Globus pallidus (tissue), 1 donor: ENCODE measurements at places on chromosomes 4 and X.
A peak's percentile ranks its signal among the peaks of the same experiment; 100 is the strongest.

DNA sequence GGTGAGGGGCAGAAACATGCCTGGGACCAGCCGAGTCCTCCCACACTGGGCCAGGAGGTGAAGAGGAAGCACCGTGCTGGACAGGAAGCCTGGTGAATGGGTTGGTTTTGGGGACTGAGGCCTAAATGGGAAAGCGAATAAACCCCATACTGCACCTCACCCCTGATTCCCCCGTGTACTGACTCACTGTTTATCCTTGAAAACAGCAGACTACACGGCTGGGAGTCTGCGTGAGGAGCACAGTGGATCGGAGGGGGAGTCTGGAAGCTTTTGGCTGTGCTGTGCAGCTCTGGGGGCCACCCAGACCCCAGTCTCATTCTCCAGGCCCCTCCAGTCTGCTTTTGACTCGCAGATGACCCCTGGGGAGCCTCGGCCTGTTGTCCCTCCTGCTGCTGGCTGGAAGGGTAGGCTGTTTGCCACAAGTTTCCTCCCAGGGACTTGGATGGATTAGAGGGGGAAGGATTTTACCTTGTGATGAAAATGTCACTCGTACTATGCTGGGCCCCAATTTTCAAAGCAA is 90.0 kb downstream of the PSAPL1 start:
- DNase-seq, result no peak

DNA sequence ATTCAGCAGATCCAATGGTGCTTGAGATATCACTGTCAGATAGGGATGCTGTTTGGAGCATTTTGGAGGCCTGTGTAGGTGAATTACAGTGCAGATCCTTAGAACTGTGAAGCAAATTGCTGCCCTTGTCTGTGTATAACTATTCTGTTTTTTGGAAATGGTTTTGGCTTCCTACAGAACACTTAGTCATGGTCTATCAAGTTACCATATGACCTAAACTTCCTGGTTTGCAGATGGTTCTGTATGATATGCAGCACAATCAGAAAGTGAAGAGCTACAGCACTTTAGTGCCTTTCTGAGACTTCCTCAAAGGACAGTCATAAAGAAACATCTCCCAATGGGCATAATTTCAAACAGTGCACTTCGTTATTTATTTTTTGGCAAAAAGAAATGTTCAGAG is 688.6 kb downstream of the SH3BGRL start:
- no peak for DNase-seq

DNA sequence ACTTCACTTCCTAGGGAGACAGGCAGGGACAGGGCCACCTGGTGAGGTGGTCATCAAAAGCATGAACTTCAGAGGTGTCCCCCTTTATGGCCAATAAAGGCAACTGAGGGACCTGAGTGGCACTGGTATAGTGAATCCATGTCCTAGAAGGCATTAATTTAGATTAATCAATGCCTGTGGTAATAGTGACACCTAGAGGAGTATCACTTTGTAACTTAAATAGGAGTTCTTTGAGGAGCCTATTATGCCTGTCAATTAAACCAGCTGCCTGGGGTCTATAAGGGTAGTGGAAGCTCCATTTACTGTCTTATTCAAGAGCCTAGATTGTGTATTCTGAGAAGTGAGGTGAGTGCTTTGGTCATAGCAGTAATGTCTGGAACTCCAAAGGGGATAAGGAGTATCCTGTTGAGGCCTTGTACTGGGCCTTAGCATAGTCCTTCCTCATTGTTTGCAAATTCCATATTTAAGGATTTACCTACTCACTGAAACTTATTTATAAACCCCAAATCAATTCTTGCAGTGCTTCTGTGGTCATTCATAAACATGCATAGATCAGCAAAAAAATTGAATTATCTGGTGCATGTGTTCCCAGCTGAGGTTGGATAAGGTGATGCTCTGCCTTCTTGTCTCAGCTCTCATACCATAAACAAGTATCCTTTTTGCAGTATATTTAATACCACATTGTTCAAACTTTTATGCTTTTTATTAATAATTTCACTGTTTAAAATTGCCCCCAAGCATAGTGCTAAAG is 213.8 kb upstream of the RADX start:
- DNase-seq, result no peak

DNA sequence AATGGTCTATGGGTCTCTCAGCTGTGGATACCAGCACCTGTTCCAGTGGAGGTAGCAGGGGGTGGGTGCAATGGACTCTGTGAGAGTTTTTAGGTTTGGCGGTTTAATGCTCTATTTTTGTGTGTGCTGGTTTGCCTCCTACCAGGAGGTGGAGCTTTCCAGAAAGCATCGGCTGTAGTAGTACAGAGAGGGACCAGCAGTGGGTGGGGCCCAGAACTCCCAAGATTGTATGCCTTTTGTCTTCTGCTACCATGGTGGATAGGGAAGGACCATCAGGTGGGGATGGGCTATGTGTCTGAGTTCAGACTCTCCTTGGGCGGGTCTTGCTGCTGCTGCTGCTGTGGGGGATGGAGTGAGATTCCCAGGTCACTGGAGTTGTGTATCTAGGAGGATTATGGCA is 557.2 kb upstream of the GRID2 start:
- DNase-seq, result no peak

DNA sequence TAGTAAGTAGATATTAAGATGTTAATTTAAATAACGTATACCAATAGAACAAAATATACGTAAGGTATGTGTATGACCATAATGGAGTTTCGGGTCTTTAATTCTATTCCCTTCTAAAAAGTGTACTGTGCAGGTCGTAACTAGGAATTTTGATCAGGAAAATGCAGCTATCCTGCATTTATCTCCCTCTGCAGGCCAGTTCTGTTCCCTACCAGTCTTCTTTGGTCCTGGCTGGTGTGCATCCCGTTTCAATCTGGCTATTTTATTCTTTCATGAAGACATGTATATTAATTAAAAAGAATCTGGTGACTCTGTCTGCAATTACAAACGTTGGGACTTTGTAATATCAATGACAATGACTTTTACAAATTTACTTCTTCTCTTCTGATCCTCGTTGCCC is 534.1 kb upstream of the AADAT start:
- DNase-seq, result no peak

DNA sequence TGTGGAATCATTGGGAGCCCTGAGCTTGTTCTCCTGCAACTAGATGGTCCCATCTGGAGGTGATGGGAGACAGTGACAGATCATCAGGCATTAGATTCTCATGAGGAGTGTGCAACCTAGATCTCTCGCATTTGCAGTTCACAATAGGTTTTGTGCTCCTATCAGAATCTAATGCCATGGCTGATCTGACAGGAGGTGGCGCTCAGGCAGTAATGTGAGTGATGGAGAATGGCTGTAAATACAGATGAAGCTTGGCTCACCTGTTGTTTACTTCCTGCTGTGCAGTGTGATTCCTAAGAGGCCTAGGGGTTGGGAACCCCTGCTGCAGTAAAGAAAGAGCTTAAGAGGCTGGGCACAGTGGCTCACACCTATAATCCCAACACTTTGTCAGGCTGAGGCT is 42.2 kb upstream of the PUDP start:
- DNase-seq, result no peak

DNA sequence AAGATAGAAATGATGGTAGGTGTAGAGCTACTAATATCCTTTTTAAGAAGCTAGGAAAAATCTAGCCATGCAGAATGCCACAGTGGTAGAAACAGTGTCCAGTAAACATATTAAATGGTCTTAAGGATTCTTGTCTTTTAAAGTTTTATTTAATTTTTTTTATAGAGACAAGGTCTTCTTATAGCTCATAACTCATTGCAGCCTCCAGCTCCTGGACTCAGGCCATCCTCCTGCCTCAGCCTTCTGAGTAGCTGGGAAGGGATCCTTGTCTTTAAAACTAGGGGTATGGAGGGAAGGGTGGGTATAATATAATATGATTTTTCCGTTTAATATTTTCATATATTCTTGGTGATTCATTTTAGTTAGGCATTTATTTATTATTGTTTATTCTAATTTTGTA is 3.8 kb downstream of the TMEM165 start:
- peak; percentile 43 for DNase-seq

DNA sequence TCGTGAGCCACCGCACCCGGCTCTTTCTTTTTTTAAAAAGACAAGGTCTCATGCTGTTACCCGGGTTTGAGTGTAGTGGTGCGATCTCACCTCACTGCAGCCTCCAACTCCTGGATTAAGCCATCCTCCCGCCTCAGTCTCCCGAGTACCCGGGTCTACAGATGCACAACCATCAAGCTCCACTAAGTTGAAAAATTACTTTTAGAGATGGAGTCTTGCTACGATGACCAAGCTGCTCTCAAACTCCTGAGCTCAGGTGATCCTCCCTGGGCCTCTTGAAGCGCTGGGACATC is 2.0 kb downstream of the SLC25A6 start:
- no peak for DNase-seq

- DNase-seq, result no peak
Measured at GRCh38 chrX:65528705-65529340, 5.8 kb downstream of the LAS1L start.

- DNase-seq, result no peak
Measured at GRCh38 chr4:107058828-107059227, 22.7 kb upstream of the DKK2 start.

- no peak for DNase-seq
Measured at GRCh38 chr4:102447413-102447812, 53.7 kb upstream of the NFKB1 start.

GRCh38 chr4:99687120-99687519 is 29.5 kb upstream of the C4orf54 start:
- no peak for DNase-seq

- no peak for DNase-seq
Measured at GRCh38 chr4:184408684-184409081, 65.7 kb downstream of the IRF2 start.

GRCh38 chrX:115147220-115147619 is 42.0 kb upstream of the RBMXL3 start:
- no peak for DNase-seq

DNA sequence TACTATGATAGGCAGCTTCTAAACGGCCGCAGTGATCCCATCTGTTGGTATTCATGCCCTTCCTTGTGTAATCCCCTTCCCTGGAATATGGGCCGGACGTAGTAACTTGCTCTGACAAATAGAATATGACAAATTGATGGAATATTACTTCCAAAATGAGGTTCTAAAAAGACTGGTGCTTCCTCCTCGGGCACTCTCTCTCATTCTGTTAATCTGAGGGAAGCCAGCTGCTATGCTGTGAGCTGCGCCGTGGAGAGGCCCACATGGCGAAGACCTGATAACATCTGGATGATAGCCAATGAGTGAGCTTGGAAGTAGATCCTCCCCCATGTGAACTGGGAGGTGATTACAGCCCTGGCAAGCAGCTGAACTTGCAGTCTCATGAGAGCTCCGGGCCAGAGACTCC is 27.2 kb upstream of the SLC25A4 start:
- DNase-seq, result no peak

DNA sequence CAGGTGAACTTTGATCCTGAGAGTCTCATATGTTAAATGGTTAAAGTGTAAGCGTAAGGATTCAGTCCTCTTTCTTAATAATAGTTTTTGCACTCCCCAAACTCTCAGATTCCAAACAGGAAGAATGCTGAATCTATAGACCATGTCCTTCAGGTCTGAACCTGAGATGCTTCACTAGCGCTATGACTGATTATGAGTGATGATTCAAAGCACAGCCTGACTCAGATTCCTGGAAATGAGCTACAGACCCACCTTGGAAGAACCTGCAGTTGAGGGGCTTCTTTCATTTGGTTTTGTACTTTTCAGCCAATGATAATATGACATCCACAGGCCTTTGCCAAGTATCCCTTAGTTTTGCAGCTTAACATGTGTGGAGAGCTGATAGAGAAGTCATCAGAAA is 1.4 kb downstream of the EDNRA start:
- DNase-seq, result no peak

- no peak for DNase-seq
Measured at GRCh38 chr4:85901500-85901899, 426.6 kb downstream of the ARHGAP24 start.

DNA sequence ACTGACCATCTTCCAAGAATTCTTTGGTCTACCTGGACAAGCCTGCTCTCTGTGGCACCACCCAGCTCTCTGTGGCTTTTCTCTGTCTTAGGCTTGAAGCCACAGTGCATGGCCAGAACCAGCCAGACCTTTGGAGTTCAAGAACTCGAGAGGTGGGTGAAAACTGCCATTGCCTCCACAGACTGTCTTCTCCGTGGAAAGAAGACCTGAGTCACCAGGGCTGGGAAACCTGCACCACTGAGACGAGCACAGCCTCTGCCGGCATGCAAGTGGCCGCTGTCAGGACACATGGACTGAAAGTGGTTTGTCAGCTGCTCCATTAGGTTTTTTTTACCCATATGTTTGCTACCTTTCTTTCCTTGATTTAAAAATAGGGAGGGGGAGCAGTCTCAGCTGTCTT is 74.5 kb downstream of the MGST2 start:
- no peak for DNase-seq

- no peak for DNase-seq
Measured at GRCh38 chr4:73662709-73663546, 42.7 kb upstream of the RASSF6 start.

DNA sequence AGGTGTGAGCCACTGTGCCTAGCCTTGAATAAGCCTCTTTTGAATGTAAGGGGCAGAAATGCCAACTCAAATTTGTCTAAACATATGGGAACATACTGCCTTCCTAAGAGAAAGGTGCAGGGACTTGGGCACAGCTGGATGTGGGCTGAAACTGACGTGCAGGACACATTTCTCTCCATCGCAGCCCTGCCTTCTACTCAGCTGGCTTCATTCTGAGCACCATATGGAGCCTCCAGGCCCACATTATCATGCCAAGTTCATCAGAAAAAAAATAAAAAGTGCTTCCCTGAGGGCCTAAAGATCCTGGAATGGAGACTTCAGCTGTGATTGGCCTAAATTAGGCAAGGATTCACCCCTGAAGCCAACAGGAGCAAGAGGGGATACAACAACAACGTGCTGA is 386.2 kb downstream of the RAB28 start:
- DNase-seq, result no peak

- no peak for DNase-seq
Measured at GRCh38 chr4:98433691-98434090, 172.5 kb downstream of the RAP1GDS1 start.

GRCh38 chr4:150543042-150543441 is 38.9 kb upstream of the MAB21L2 start:
- DNase-seq, result no peak
